DMS79 (cell line): ENCODE measurements at places on chromosomes 7 and 10.

DNA sequence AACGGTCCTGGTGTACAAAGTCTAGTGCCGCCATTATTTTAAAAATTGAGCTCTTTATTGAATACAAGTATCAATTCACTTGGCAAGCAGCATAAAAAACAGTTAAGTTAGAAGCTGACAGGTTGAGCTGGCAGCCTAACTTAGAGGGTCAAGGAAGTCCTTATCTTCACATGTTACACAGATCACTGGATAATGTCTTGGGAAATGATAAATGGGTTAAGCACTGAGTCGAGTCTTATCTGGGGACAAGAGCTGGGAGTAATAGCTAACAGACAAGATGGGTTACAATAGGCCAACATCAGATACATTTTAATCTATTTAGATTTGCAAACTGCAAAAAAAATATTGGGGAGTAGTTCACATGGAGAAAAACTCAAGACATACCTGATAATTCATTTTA lies 34.2 kb downstream of the SLC18A2 start:
- no peak for DNase-seq

DNA sequence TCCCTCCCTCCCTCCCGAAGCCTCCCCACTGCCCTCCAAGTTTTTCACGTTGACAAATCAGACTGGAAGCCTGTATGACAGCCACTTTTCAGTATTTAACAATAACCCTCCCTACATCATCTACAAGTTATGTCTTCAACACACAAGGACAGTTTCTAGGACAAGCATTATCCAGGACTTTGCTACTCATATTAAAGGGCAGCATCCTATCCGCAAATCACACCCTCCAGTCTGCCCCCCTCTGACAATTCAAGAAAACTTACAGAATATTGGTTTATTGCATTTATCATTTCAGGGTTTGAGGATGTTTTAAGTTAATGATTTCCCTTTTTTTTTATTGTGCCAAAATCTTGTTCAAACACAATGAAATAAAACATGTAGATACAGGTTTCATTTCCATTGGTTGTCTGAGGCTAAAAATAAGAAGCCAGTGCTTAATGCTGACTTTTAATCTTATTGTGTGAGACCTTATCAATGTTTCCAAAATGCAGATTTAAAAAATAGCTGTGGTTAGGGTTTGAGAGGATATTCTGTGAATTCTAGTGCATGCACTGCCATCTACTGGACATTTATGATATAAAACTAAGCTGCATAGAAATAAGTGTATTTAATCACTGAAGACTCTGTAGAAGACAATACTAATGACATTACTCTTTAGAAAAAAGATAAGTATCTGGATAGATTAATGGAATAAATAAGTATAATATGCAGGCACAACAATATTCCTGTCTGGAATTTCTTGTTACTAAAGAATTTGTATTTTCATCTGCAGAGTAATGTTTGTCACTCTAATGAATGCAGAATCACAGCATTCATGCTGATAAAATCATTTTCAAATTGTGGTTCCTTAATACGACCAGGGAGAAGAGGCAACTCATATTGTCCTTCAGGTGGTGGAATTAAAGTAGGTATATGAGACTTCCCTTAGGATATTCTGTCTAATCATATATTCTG lies 64.1 kb downstream of the CAV1 start:
- peak; percentile 9 for DNase-seq

DNA sequence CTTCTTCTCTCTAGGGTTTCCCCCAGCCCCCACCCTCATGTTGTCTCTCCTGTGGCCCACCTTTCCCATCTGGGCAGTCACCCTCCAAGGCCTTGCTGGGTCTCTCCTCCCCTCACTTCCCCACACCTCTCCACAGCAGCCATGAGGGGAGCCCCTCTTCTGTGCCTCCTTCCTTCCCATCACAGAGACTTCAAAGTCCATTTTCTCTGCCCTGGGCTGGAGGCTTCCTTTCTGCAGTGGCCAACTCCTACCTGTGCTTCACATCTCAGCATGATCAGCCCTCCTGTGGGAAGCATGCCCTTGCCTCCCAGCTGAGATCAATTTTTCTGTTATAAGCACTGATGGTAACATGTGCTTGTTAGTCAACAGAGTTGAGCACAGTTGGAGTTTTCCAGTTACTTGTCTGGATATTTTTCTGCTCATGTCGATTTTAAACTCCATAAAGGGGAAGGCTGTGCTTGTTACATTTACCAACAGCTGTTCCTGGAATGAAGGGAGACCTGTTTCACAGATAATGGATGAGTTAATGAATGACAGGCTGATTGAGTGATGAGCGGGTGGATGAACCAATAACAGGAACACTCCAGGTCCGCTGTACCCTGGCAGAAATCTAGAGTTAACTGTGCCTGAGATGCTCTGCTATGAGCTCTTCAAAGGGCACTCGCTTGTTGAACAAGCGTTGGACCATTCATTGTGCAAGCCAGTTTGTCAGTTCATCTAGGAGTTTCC lies 71.4 kb upstream of the PRSS58 start:
- DNase-seq = no peak

DNA sequence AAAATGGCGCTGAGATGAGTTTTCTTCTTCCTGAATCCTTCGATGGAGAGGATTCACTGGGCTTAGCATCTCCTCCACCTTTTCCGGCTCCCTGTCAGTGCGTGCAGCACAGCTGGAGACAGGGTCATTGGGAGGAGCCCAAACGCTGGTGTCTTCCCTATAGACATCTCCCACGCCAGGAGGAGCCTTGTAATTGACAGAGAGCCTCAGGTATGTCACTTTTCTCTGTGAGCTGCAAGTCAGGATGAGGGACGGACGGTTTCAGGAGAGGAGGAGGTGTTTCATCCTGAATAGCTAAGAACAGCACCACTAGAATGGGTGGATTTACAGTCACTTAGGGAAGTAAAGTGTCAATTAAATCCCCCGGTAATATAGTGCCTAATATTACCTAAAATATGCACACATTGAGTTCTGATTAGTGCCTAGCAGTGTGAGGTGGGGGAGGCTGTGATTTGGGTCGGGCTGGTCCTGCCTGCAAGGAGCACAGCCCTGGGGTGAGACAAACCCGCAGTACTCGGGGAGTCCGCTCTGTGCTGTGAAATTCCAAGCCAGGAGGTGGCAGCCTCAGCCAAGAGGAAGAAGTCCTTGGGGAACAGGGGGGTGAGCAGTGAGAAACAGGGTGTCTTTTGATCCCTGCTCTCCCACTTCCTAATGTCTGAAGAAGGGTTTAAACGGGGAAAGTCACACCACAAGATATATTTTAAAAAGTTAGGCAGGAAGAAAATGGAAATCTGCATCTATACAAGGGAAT lies 28.2 kb downstream of the IL15RA start:
- no peak for DNase-seq

- DNase-seq = no peak
These were observed 243.1 kb downstream of the ZMYND11 start for GRCh38 chr10:378230-378929.
